ENCODE measurements at places on chromosomes 16 and 17.
A peak's percentile ranks its signal among the peaks of the same experiment; 100 is the strongest.

GRCh38 chr17:67652433-67652832, 65.3 kb upstream of the NOL11 start:
- no peak for DNase-seq

DNA sequence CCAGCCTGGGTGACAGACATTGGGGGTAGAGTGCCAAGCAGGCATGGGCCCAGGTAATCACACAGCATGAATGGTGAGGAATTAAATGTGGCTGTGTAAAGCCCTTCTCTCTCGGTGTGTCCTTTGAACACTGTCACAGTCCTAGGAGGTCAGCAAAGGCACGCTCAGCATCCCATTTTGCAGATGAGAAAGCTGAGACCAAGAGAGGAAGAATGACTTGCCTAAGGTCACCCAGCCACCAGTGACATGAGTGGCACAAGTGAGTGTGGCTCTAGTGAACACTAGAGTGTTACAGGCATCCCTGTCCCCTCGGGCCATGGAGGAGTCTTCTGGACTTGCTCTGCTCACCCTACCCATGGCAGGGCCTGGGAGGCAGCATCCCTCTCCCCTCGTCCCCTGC, 10.7 kb downstream of the CTF1 start:
- no peak for DNase-seq

DNA sequence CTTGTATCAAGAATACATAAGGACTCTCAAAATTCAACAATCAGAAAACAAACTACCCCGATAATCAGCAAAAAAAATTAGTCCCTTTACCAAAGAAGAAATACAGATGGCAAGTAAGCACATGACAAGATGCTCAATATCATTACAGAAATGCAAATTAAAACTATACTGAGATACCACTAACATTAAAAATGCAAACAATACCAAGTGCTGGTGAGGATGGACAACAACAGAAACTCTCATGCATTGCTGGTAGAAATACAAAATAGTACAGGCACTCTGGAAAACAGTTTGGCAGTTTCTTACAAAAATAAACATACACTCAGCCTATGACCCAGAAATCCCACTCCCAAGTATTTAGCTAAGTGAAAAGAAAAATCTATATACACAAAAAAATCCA, 7.5 kb downstream of the CEP112 start:
- DNase-seq: no peak

DNA sequence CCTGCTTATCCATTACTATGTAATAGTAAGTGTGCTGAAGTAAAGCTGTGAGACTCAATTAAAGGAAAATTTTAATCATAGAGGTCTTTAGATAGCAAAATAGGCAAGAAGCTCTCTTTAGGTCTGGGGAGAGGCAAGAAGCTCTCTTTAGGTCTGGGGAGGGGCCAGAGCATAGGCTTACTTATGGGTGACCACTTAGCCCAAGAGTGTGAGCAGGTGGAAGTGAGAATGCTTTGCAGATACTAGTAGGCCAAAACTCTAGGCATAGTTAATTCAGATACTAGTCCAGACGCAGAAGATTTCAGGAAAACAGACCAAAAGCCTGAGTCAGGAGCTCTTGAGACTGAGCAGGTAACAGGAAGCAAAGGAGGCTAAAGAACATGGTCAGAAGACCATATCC, 49.6 kb downstream of the GLG1 start:
- no peak for DNase-seq

- DNase-seq: peak; percentile 57
Observed at GRCh38 chr16:31472709-31473203, 804 bp downstream of the TGFB1I1 start.

DNA sequence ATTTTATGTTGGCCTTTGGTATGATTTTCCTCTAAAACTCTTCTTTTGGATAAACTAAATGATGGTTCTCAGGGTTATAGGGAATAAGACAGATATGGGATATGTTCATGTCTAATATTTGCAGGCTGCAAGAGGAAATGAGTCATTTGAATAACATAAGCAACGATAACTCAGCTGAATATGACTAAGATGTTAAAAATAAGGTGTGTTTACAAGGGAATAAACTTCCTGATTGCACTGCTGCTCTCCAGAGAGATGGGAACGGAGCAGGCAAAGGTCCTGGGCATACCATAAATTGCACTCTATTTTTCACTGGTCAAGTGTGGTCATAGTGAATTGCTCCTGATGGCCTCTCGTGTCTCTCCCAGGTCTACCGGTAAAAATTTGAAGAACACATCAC, 666.2 kb downstream of the TOX3 start:
- no peak for DNase-seq

DNA sequence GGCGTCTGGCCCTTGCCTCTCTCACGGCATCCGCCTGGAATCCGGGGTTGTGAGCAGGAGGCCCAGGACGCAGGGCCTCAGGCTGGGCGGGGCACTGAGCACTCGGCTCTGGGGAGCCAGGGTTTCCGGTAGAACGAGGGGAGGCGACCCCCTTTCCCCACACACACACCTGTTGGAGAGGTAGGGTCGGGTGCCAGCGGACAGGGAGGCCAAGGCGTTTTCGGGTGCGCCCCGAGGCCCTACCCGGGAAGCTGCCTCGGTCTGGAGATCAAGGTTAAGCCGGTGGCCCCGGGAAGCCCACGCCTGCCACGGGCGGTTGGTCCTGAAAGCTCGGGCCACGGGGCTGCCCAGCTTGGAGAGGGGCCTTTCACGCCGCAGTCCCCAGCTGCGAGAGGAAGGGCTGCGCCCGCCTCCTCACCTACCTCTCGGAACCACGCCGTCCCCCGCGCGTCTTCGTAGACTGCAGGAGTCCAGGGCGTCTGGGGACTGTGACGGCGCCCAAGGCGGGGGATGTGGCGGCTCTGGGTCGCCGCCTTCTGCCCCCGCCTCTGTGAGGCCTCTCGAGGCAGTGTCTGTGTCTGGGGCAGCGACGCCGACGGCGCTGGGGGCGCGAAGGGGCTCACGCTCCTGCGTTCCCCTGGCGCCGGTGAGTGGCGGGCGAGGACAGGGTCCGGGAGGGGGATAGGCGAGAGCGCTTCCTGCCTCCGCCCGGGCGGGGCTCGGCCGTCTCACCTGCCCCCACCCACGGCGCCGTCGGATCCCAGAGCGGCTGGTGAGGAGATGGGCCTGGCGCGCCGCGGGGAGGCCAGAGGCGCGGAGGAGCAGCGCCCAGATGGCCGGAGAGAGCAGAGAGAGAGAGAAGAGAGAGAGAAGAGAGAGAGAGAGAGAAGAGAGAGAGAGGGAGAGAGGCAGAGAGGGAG, 20.3 kb upstream of the HOXB9 start:
- DNase-seq: no peak

- DNase-seq: no peak
Observed at GRCh38 chr17:72486806-72487205, 366.0 kb downstream of the SOX9 start.

DNA sequence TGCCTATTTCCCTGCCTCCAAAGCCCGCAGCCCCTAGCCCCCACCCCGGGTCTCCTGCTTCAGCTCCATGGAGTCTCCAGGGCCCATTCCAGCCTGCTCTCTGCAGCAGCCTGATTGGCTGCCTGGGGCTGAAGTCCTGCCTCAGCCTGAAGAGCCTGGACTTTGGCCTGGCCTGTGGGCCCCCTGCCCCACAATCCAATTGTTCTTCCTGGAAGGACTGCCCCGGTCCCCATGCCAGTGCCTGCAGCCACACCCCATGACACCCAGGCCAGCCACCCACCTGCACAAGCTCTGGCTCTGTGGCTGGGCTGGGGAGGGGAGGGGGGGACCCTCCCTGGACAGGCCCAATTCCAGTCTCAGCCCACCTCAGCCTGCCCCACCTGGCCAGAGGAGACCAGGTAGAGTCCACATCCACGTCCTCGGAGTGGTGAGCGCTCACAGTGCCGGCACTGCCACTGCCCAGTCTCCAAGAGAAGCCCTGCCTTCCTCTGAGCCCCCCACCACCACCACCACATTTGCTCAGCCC, 12.3 kb downstream of the ENPP7 start:
- no peak for DNase-seq

GRCh38 chr16:24191876-24192402, 64.2 kb upstream of the CACNG3 start:
- DNase-seq: no peak

GRCh38 chr16:74622005-74622404, 15.1 kb upstream of the GLG1 start:
- DNase-seq: no peak

DNA sequence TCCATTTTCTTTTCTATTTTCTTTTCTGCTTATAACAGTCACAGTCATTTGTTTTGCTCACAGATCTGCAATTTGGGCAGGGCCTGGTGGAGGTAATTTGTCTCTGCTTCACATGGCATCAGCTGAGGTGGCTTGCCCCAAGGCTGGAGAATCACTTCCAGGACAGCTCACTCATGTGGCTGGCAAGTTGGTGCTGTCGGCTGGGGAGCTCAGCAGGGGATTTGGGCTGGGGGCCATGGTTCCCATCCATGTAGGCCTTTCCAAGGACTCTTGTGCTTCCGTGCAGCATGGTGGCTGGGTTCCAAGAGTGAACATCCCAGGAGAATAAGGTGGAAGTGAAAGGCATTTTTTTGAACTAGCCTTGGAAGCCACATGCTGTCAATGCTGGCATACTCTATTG, 85.7 kb downstream of the MGAT5B start:
- no peak for DNase-seq

- no peak for DNase-seq
Observed at GRCh38 chr17:8476741-8477140, 41.1 kb downstream of the NDEL1 start.

DNA sequence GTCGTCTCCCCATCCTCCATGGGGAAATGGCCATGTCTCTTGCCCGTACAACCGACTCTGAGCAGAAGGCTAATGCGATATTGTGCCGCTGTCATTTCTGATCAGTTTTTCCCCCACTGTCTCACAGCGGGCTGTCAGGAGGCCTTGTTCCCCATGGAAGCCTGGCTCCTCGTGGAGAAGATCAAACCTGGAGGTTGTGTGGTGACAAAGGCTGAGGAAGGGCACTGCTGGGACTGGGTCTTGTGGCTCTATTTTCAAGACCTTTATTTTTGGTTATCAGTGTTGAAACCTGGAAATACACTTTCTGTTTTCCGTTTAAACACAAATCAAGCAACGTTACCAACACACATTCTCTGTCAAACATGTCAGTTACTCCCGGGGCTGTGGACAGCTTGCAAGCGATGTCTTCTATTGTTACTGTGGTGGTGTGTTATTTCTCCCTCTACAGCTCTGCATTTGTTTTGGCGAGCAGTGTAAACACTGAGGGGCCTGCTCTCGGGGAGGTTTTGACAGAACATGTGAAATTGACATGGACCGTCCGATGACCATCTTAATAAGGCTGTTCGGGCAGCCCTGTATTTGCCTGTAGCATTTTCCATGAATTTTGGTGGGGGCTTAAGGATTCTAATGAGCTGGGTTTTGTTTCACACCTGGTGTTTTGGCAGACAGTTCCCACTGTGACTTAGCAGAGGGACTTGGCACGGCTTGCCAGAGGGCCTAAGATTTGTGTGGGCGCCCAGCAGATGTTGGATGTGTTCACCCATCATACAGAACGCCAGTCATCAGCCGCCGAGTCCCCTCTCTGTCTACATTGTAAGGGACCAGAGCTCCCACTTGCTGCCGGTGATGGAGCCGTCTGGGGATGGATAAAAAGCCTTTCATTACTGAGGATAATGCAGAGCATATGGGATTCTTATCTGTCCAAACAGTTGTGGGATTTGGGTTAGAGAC, 12.5 kb downstream of the RBFOX1 start:
- DNase-seq: no peak

- DNase-seq: peak; percentile 87
Observed at GRCh38 chr16:1971796-1972489, at the start of gene TBL3. Gene TBL3 (plus strand): TSS chr16:1972053. CDS start chr16:1972165, 112 bp downstream.

Measured in CMK (cell line).